NCI-H748 treated with DMSO at 0.1 percent for 48 hours (cell line): ENCODE measurements at places on chromosomes 2 and 18.

GRCh38 chr2:195686564-195686963, 29.5 kb downstream of the SLC39A10 start:
- no peak for DNase-seq

DNA sequence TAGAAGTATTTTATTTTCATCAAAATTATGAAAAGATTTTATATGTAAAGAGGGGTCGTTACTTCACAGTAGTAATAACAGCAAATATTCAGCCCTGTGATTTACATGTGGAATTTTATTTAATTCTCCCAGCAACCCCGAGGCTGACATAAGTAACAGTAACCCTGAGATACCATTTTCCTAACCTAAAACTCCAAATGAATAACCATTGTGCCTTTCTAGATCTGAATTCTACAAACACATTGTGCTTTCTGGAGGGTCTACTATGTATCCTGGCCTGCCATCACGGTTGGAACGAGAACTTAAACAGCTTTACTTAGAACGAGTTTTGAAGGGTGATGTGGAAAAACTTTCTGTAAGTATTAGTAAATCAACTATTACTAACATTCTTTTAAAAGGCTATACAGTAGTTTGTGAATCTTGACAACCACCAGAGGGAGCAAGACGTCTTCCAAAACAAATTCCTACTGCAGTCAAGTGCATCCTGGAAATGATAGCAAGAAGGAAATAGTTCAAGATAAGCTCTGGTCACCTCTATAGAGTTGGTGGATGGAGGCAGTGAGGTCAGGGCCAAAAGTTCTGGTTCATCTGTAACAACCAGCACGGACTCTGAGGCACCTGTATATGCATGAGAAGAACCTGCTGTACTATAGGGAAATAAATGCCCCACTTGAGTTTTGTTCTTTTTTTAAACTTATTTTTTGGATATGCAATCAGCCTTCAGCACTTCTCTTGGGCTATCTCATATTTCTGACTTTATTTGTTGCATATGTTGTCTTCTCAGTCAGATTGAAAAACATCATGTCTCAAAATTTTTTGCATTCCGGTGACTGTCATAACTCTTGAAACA, 37.4 kb downstream of the ACTR2 start:
- DNase-seq = peak; percentile 49

DNA sequence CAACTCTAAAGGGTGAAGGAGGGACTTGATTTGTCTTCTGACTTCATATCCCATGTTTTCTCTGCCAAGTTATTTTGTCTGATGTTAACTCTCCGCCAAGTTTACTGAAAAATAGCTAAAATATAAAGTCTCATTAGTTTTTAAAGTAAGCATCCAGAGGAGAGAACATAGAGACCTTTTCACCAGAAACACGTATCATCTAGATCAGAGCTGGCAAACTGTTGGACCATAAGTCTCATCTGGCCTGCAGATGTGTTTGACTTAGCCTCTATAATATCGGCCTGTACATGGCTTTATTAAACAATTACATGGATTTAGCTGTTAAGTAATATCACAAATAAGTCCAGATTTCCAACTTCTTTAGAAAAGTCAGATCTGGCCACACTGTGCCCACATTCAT, 182.6 kb downstream of the PLCL1 start:
- no peak for DNase-seq

- no peak for DNase-seq
Observed at GRCh38 chr18:44996261-44996660, 315.6 kb downstream of the SETBP1 start.

GRCh38 chr2:186031229-186031628, 292.6 kb downstream of the FSIP2 start:
- no peak for DNase-seq
